ENCODE measurements at places on chromosomes 6 and 20.

GRCh38 chr6:74439123-74439811 is 743.3 kb downstream of the CD109 start:
- no peak for DNase-seq

- DNase-seq = peak; percentile 12
These were observed 110.8 kb upstream of the MLN start for GRCh38 chr6:33914645-33915044.

- no peak for DNase-seq
These were observed 13.1 kb downstream of the UQCC1 start for GRCh38 chr20:35398660-35399144.

DNA sequence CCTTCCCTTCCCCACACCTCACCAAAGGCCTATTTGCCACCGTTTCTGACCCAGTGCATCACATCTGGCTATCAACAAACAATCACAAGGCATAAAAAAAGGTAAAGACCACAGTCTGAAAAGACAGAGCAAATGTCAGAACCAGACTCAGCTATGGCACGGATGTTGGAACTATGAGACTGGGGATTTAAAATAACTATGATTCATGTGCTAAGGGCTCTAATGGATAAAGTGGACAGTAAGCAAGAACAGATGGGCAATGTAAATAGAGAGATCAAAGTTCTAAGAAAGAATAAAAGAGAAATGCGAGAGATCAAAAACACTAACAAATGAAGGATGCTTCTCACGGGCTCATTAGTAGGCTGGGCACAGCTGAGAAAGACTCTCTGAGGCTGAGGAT is 99.5 kb downstream of the LAMP5 start:
- no peak for DNase-seq

GRCh38 chr6:167965592-167966539 is 31.6 kb upstream of the KIF25 start:
- no peak for DNase-seq

DNA sequence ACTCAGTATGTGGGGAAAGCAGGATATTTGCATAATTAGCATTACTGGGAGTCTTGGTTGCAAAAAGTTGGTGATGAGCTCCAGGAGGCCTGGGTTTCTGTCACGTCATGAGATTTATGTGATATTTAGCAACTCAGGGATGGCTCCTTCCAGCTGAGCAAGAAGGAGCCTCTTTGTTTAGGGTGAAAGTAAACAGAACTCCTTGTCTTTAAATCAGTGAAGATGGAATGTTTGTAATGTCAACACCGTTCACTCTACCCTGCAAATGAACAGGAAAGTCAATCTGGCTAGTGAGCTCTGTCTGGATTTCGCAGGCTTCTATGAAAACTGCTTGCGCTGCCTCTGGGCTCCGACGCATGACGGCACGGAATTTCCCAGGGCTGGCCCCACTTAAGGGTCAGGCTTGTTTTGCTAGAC is 86.9 kb downstream of the PXDC1 start:
- no peak for DNase-seq

GRCh38 chr20:36666181-36666740 is 20.3 kb upstream of the SLA2 start:
- peak; percentile 27 for DNase-seq

DNA sequence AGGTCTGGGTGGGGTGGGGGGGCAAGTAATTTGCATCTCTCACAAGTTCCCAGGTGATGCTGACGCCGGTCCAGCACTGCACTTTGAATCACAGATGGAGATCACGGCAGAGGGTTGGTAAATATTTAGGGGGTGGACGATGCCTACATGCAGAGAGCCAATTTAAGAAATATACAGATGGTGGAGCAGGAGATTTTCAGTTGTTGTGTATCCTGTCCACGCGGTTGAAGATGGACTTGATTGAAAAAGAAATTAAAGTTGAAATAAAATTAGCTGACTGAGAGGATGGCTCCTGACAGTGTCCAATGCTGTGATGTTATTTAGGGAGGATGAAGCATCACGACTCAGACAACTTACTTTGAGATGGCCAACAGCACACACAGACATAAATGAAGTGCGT is 74.6 kb downstream of the PHACTR3 start:
- no peak for DNase-seq

DNA sequence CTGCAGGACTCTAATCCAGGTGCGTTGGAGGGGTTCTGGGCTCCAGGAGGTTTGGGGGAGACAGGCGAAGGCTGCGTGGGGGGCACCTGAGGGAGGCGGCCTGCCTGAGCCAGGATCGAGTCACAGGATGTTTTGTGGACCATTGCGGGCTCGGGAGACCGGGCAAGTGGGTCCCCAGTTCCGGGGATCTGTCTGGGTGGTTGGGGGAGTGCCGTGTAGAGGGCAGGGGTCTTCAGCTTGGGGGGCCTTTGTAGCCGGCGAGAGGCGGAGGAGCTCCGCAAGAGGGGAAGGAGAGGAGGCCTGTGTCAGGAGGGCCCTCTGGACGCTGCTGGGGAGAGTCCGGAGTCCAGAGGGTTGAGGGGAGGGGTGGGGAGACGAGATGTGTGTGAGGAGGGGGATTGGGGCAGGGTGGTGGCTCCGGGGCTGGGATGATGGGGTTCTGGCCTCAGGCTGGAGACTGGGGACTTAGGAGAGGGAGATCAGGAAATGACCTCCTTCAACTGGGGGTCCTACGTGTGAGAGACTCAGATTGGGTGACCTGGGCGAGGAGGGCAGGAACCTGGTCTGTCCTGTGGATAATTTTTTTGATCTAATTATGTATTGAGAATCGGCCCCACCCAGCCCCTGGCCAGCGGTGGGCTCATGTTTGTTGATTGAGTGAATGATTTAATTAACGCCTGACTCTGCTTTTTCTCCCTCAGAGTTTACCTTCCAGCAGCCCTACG is 505 bp downstream of the SNAI1 start:
- DNase-seq = no peak

GRCh38 chr6:34055223-34055933 is 90.5 kb downstream of the GRM4 start:
- peak; percentile 52 for DNase-seq

DNA sequence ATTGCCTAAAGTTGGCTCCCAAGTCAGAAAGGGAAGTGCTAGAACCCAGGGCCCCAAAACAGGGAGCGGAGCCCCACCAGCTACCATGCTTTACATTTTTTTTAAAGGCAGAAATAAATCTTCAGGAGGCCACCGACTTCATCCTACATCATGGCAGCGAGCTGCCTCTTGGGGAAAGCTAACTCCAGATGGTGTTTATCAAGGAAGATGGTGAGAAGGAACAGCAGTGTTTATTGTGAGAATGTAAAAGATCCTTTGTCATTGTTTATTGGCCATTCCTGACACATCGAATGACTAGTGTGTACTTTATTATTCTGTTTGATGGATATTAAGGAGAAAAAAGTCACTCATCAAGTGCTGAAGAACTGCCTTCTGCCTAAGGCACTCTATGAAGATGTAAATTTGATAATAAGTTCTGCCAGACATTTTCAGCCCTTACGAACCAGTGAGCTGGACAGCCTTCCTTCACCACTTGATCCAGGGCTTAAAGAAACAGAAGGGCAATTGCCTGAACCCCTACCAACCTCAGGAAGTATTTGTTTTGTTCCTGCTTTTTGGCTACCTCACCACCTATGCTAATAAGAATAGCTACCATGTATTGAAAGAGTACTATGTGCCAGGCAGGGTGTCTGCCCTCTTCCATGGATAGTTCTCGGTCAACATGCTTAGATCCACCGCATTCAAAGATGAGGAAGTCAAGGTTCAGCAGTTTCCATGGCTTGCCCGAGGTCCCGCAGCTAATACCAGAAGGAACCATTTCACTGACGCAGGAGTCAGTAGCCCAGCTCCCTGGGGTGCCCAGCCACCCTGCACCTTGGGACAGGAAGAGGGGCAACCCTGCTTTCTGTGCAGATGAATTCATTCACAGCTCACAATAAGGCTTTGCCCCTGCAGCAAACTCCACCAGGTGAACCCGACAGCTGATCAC is 194.7 kb upstream of the RREB1 start:
- DNase-seq = no peak

DNA sequence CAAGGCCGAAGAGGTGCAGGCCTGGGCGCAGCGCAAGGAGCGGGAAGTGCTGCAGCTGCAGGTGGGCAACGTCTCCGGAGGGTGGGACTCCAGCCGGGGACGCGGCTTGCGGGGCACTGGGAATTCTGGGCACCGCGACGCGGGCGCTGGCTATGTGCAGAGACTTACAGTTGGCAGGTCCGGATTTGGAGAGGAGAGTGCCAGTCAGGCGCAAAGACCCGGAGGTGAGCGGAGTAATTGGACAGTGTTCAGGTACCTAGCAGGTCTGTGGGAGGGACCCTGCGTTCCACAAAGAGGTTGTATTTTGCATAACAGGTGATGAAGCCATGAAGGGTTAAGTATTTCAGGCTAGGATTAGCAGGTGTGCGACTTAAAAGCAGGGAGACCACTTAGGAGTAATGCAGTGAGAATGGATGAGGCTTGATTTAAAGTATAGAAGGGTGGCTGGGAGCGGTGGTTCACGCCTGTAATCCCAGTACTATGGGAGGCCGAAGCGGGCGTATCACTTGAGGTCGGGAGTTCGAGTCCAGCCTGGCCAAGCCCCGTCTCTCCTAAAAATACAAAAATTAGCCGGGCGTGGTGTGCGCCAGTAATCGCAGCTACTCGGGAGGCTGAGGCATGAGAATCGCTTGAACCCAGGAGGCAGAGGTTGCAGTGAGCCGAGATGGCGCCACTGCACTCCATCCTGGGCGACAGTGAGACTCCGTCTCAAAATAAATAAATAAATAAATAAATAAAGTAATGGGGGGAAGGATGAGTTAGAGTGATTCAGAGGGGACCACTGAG is 1.0 kb downstream of the MRPS26 start:
- no peak for DNase-seq

GRCh38 chr6:81988446-81988845 is 236.0 kb upstream of the TENT5A start:
- DNase-seq = no peak

GRCh38 chr6:112874881-112875280 is 527.8 kb downstream of the RFPL4B start:
- DNase-seq = no peak

- no peak for DNase-seq
These were observed 2.2 kb upstream of the BFSP1 start for GRCh38 chr20:17533396-17533795.

- no peak for DNase-seq
These were observed 145.4 kb upstream of the EYS start for GRCh38 chr6:65852369-65852852.

- DNase-seq = no peak
These were observed 1.1 kb downstream of the PPP1R18 start for GRCh38 chr6:30685157-30686008.

GRCh38 chr6:128024046-128024445 is 123.2 kb upstream of the THEMIS start:
- no peak for DNase-seq

GRCh38 chr20:48734104-48734749 is 93.6 kb downstream of the PREX1 start:
- DNase-seq = no peak

GRCh38 chr6:83514866-83515466 is 2.6 kb downstream of the PRSS35 start:
- DNase-seq = peak; percentile 37

DNA sequence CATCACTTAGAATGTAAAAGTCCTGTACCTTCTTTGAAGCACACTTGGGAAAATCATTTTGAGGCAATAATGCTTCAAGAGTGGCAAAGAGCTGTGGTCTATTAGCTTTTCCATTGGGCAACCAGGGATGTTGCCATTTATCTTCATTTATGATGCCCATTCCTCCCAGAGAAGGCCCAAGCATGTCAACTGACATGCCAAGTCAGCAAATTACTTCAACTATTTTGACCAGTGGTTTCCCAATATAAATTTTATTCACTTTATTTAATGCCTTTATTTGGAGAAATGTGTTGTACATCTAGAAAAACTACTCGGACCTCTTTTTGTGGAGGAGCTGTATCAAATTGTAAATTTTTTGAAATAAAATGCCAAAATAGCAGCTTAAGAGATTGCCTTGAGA is 164.1 kb upstream of the PCSK2 start:
- DNase-seq = no peak

DNA sequence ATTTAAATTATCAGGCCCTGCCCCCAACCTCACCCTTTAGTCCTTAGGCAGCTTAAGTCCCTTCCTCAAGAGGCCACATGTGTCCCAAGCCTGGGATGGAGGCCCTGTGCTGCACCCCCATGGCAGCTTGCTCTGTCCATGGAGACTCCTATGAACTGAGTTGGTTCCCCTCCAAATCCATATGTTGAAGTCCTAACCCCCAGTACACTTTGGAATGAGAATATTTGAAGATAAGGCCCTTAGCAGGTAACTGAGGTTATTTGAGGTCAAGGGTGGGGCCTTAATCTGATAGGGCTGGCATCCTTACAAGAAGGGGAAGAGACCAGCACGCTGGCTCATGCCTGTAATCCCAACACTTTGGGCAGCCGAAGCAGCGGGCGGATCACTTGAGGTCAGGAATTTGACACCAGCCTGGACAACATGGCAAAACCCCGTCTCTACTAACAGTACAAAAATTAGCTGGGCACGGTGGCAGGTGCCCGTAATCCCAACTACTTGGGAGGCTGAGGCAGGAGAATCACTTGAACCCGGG is 6.7 kb upstream of the BEND3 start:
- DNase-seq = no peak
